NCI-H1436 (cell line): ENCODE measurements at places on chromosomes 6 and 20.
A peak's percentile ranks its signal among the peaks of the same experiment; 100 is the strongest.

- DNase-seq: no peak
Measured at GRCh38 chr20:10856237-10857015, 182.6 kb upstream of the JAG1 start.

- DNase-seq: no peak
Measured at GRCh38 chr6:12324748-12325147, 34.6 kb downstream of the EDN1 start.

- DNase-seq: no peak
Measured at GRCh38 chr6:41088451-41088850, 15.7 kb downstream of the NFYA start.

DNA sequence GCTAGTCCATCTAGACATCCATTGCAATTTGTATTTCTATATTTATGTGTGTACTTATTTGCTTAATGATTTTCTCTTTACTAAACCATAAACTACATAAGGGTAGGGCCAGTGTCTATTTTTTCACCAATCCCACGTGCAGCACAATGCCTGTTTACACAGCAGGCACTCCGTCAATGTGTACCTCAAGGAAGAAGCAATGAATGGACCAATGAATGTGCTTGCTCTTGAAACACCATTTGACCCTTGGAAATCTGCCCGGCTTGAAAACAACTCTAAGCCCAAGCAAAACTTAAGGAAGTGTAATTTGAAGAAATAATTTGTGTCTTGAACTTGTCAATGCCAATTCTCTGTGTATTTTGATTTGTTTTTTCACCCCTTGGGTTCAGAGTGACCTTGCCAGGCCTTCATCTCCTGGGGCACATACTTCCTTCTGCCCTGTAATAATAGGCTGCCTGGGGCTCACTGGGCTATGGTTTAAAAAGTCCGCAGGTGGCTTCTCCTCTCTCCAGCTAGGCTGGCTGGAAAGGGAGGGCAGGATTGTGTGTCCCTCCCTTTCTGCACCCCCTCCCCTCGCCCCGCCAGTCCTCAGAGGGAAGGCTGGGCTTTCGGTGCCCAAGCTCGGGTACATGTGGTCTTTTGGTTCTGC, 140.8 kb upstream of the ARMC2 start:
- no peak for DNase-seq

- DNase-seq: no peak
Measured at GRCh38 chr6:111173341-111173740, 86.0 kb downstream of the SLC16A10 start.

DNA sequence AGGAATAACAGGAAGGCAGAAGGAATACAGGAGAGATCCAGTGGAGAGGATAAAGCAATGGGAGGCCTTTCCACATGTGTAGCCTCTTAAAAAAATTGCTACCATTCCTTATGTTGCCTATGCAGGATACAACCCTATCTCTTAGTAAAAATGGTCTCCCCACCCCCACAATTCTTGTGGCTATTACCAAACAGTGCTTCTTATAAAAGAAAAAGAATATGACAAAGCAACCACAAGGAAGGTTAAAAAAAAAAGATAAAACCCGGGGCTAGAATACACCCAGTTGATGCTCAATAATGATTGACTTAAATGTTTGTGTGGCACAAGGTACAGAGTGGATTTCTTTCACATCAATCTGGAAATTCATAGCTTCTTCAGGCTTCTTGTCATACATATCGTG, 250.9 kb downstream of the HIVEP2 start:
- no peak for DNase-seq

GRCh38 chr20:61696181-61696735, 369.4 kb downstream of the TAF4 start:
- DNase-seq: no peak

DNA sequence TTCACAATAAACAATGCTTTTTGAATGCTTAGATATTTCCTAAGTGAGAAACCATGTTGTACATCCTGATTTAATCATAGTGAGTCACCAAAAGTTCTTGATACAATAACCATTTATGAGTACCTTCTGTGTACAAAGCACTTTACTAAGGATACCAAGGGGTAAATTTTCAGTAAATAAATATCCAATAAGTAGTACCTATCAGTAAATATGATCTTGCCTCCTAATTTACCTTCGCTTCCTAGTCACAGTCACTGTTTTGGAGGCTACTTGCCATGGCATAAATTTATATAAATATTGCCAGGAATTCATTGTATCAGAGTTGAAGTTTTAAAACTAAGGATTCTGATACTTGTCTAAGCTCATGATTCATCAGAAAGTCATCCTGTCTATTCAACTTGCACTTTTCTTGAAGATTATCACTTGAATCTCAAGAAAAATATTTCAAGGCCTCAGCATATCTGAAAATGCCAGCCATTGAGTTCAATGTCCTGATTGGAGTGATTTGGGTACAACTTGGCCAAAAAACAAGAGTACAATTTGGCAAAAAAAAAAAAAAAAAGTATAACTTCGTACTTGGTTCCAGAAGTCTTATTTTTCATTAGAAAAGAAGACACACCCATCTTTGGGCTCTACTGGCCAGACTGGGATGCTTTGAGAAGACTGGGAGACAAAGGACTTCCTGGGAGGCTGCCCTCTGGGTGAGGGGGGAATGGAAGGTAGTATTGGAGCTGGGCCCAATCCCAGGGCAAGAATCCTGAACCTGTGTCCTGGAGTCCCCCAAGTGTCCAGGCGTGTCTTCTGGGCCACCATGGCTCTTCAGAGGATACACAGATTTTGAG, 32.8 kb downstream of the RAB22A start:
- DNase-seq: no peak

- no peak for DNase-seq
Measured at GRCh38 chr6:120608826-120609225, 725.5 kb downstream of the TBC1D32 start.

GRCh38 chr6:146287691-146288369, 255.8 kb upstream of the RAB32 start:
- DNase-seq: no peak

DNA sequence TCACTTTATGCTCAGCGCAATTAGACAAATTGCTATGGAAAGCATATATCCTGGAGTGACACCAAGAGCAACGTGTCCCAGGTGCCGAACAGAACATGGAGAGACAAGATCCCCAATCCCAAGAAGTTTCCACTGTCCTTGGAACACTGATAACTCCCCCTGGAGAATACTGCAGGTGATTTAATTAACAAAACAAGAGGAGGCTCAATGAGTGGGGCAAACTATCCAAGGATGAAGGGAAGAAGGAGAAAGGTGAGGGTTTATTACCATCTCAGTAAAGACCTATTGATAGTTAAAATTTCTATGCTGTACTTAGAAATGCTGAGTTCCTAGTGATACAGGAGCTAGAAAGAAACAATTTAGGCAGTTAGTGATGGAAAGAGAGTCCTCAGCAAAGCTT, 35.7 kb downstream of the EDN1 start:
- no peak for DNase-seq

- DNase-seq: no peak
Measured at GRCh38 chr20:60395991-60396390, 437.8 kb downstream of the CDH26 start.

DNA sequence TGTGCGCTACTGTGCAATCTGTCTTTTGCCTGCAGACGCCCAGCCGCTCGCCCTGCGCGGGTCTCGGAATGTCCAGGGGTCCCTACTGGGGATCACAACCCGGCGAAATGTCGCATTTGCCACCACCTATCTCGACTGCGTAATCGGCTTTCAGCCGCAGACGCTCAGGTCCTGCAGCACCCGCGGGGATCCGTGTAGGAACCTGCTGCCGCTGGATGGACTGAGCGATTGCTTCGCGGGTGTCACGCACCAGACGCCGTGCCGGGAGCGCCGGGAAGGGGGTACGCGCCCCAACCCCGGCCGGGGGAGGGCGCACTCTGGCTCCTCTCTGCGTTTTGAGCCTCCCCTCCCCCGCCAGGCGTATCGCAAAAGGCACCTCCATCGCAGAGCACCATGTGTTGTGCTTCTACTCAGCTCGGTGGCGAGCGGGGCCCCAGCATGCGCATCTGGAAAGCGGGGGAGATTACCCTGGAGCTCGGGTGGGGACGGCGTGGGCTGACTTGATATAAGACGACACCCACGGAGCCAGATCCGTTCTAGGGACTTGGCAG, 747 bp upstream of the PTPRA start:
- DNase-seq: peak; percentile 45

GRCh38 chr20:13755809-13756208, 28.9 kb downstream of the ESF1 start:
- DNase-seq: no peak

GRCh38 chr20:44247131-44247571, at the start of gene GDAP1L1:
Gene GDAP1L1 (plus strand): TSS chr20:44247308. CDS start chr20:44247335, 27 bp downstream.
- peak; percentile 25 for DNase-seq
